Stimulated activated CD4-positive, alpha-beta T cell treated with anti-CD3 and anti-CD28 coated beads, TNF-alpha, amount 100 ng/mL, for 1 hour (primary cell): ENCODE measurements at places on chromosomes 6 and 20.

DNA sequence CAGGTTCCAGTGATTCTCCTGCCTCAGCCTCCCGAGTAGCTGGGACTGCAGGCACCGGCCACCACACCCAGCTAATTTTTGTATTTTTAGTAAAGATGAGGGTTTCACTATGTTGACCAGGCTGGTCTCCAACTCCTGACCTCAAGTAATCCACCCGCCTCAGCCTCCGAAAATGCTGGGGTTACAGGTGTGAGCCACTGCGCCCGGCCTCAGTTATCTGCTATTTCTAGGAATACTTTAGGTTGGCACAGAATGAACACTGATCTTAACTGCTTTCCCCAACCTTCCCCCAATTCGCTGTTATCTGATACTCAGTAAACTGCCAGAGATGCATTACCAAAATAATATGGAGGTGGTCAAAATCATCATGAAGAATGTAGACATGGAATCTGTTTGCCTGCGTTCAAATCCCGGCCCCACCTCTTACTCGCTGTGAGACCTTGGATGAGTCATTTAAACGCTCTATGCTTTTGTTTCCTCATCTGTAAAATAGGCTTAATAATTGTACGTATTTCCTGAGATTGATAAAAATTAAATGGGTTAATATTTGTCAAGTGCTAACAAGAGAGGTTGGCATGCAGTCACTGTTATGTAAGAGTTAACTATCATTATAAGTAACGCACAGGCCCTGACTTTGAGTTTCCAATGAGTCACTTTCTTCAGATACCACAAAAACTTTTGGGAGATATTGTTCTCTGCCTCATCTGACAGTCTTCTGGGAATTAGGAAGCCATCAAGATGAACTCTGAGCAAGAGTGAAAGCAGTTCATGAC is 44.5 kb upstream of the NCOA3 start:
- DNase-seq = no peak

- no peak for DNase-seq
These were observed 60.7 kb downstream of the EZR start for GRCh38 chr6:158758451-158758860.

DNA sequence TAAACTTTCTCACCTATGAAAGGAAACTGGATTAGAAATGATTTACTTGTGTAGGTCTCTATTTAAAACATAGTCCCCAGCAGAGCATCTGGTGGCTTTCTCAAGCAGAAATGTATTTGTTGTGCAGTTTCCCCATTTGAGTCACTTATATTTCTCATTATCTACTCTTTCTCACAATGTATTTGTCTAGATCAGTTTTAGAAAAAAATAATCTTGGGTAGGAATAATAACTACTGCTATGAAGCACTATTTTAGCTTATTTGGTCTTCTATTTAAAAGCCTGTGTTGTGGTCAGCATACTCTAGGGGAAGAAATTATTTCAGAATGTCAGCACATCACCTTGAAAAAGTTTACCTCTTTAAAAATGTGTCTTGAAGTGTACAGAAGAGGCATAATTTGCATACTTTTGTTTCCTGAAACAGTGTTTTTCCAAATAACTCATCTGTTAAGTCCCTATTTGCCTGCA is 60.9 kb upstream of the PRL start:
- DNase-seq = no peak

GRCh38 chr6:64013011-64013410 is 377.4 kb downstream of the PHF3 start:
- no peak for DNase-seq

DNA sequence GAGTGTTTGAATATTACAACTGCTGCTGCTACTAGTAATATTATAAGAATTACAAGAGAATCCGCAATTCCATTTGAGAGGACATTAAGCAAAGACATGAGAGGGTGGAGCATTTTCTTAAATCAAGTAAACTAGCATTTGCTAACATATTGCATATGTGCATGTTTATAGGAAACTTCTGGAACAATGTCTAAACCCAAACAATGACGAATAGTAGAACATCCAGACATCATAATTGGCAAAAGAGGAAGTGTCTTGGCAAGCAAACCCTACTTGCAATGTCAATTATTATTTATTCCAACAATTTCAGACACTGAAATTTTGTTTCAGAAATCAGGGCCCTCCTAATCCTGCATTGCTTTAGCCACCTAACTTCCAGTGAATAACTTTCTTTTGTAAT is 1155.3 kb upstream of the GJE1 start:
- DNase-seq = no peak

DNA sequence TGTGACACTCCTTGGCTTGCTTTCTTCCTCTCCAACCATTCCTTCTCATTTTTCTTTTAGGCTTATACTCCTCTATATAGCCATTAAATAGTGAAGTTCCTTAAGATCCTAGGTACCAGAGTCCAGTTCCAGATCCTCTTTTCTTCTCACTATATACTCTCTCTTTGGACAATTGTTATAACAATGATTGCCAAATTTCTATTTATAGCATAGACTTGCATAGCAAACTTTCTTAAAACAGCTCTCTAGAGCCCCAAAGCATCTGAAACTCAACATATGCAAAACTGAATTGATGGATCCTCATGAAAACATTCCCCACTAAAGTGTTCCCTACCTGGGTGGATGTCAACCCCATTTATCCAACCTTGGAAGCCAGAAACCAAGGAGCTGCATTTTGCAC is 13.4 kb downstream of the PHIP start:
- no peak for DNase-seq

- DNase-seq = no peak
These were observed at the start of gene FRMD1 for GRCh38 chr6:168078943-168079405. Gene FRMD1, minus strand, starts transcription at chr6:168079212. Its CDS starts 118 bp downstream, at chr6:168079094.

GRCh38 chr6:35503534-35503933 is 6.7 kb upstream of the TEAD3 start:
- no peak for DNase-seq

GRCh38 chr6:96844530-96844929 is 7.3 kb upstream of the GPR63 start:
- no peak for DNase-seq

DNA sequence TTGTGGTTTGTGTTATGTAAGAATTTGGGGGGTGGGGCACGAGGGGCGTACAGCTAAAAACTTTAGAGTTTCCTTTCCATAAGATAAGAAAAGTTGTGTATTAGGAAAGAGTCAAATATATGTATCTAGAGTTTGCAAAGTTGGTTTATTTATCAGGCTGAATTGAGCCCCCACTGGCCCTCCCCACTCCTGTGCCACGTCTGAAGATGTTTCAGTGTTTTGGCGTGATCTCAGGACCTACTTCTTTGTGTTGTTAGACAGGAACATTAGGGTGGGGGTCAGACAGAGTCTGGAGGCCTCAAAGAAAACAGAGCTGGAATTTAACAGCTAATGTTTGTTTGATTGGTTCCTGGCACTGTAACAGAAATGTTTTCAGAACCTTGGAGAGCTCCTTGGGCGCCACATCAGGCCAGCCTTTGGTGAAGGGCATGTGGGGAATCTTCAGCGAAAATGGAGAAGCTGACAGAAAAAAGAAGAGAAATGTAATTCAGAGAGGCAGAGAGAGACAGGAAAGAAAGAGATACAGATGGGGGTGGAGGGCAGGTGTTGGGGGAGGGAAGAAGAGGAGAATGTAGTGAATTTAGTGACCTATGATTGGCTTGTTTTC is 674 bp downstream of the NRSN1 start:
- DNase-seq = no peak

DNA sequence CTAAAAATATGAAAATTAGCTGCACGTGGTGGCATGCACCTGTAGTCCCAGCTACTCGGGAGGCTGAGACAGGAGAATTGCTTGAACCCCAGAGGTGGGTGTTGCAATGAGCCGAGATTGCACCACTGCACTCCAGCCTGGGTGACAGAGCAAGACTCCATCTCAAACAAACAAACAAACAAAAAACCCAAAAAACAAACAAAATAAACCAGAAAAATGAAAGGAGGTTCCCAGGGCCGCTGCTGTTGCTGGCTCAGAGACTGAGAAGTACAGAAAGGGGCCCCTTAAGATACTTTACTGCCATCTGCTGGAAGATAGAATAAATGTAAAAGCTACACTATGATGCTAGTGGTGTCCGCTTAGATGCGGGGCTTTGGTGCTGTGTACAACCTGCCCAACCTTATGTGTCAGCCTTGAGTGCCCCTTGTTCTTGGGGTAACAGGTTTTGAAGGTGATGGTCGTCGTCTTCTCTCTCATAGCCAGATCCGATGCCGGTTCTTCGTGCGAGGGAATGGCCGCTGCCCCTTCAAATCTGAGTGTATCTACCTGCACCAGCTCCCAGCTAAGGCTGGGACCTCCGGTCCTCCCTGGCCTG is 2.8 kb upstream of the FANCE start:
- DNase-seq = no peak

DNA sequence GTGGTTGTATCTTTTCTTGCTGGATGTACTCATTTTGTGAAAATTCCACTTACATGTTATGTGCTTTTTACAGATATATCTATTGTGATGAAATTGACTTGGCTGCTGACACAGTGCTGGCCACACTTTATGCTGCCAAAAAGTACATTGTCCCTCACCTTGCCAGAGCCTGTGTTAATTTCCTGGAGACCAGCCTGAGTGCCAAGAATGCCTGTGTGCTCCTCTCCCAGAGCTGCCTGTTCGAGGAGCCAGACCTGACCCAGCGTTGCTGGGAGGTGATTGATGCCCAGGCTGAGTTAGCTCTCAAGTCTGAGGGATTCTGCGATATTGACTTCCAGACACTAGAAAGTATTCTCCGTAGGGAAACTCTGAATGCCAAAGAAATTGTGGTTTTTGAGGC is 4.9 kb downstream of the BTBD3 start:
- no peak for DNase-seq

- no peak for DNase-seq
These were observed 111.1 kb upstream of the DUSP22 start for GRCh38 chr6:181049-181654.

GRCh38 chr6:6039946-6040509 is 33.3 kb upstream of the NRN1 start:
- DNase-seq = no peak

DNA sequence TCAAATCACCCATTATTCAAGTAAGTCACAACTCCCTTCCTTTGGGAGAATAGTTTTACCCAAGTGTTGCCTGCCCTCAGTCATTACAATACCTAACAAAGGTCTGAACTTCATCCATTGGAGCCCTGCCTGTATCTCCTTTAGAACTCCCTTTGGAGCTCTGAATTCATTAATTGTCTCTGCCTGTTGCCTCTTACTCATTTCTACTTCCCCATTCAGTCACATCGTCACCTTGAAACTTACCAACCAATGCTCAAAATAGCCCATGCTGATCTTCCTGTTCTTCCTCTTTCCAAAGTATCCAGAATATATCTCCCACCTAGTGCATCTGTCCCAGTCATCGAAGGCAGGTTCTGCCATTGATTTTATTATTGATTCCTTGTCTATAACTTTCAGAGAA is 120.7 kb upstream of the ADGRF1 start:
- no peak for DNase-seq

DNA sequence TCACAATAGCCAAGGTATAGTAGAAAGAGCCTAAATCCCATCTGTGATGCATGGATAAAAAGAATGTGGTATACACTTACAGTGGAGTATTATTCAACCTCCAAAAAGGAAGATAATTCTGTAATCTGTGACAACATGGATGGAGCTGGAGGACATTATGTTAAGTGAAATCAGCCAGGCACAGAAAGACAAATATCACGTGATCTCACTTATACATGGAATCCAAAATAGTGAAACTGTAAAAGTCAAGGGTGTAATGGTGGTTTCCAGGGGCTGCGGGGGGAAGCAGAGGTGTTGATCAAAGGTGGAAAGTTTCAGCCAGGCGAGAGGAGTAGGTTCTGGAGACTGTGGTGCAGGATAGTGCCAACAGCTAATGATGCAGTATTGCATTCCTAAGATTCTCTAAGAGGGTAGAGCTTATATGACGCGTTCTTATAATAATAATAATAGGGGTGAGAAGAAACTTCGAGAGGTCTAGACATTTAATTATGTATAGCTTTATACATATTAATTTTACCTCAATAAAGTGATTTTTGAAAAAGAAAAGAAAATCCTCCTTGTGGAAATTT is 246.1 kb downstream of the FOXA2 start:
- no peak for DNase-seq

GRCh38 chr20:48773837-48774418 is 53.9 kb downstream of the PREX1 start:
- DNase-seq = no peak

GRCh38 chr6:36436466-36436865 is 6.2 kb downstream of the PXT1 start:
- DNase-seq = no peak

- DNase-seq = no peak
These were observed 17.5 kb upstream of the SDCBP2 start for GRCh38 chr20:1346315-1346969.

DNA sequence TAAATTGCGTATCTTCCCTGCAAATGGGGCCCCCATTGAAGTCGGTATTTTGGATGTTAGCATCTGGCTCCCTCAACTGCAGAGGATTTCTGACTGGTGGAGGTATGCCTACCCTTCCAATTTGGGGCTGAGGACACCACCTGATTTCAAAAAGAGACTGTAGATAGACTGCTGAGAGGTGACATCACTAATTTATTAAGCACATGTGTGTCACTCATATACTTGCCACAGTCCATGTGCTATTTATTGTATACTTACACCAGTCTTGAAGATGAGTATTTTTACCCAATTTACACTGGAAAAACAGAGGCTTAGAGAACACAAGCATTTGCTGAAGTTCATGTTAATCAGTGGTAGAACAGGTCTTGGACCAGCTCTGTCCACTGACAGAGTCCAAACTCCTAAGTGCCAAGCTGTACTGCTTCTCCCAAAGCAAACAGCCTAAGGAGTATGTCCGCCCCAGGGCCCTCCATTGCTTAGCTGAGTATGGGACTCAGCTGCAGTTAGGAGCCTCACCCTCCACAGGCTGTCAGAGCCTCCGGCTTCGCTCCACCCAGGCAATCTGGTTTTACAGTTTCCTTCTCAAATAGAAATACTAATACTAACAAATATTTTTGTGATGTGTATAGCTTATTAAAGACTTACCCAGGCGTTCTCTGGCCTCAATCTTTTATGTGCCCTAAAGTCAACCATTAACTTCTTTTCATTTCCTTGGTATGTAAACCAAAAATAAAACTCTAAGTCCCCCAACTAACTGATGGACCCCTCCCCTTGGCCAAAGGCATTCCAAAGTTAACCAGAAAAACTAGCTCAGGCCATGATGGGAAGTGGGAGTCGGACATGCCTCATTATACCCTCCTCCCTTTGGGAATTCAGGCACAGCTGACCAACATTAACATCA is 17.5 kb downstream of the RIN2 start:
- no peak for DNase-seq

DNA sequence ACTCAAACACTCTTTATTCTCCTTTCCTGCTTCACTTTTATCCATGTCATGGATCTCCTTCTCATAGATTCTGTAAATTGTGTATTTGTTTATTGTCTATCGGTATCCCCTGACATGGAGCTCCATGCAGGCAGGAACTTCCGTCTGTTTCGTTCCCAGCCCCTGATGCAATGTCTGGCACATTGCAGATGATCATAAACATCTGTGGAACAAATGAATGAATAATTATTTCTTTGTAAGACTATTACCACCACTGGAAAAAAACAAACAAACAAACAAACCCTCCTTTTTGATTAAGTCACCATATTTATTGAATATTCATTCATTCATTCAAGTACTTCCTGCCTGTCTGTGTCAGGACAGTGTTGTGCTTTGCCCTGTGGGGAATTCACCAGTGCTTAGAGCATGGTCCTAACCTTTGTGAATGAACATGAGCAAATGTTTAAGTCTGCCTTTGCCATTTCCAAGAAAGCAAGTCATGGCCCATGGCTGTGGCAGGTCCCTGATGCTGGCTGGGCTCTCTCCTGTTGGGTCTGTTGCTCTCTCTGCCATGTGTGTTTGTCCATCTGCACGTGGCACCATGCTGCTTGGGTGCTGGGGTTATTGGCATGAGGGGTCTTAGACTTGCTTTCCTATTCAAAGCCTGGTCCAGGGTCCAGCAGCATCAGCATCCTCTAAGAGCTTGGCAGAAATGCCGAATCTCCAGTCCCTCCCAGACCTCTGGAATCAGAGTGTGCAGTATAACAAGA is 47.5 kb upstream of the NAA20 start:
- no peak for DNase-seq
